ENCODE measurements at places on chromosomes 12 and 14. TPM values are rescaled to one million over a fixed set of nuclear protein-coding genes. Genes with fewer than 3 reads are reported as not detected.

PYGL gene
- 63.0 TPM for total RNA-seq

CDH24 gene
- 15.0 TPM for total RNA-seq

NOVA1 gene
- total RNA-seq, result 37.9 TPM

- no peak for DNase-seq
Measured at GRCh38 chr14:94638339-94638738, 26.1 kb downstream of the SERPINA3 start.

DNA sequence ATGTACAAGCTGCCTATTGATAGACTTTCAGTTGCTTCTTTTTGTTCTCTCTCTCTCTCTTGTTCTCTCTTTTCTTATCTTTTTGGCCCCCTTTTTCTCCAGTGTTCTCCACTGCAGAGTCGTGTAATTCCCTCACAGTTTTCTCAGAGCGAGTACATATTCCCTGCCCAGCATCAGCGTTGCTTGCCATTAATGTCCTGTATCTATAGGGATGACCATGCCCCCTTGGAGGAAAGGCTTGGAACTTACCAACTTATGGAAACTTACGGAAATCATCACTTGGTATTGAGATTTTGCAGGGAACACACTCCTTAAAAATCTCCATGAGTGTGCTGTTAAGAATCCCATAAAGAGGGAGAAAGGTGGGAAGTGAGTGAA, 14.3 kb upstream of the COL2A1 start:
- no peak for DNase-seq

- DNase-seq, result no peak
Measured at GRCh38 chr14:90850487-90850886, 34.3 kb upstream of the TTC7B start.

GRCh38 chr12:55718015-55718414, 2.2 kb downstream of the BLOC1S1 start:
- DNase-seq, result peak; percentile 77

DNA sequence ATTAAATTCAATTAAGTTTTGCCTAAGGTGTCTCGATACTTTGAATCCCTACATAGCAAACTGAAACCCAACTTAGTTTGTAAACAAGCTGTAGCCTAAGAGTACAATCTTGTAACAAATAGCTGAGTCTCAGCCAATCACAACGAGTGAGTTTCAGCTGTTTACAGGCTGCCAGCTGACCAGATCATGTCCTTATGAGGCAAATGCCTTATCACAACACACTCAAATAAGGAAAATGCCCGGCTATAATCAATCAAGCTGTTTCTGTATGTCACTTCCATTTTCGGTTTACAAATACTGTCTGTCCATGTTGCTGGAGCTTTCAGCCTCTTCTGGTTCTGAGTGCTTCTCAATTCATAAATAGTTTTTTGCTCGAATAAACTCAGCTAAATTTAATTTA, 943.8 kb downstream of the SLC16A7 start:
- DNase-seq, result no peak

- no peak for DNase-seq
Measured at GRCh38 chr12:94761559-94761958, 111.2 kb upstream of the TMCC3 start.

DNA sequence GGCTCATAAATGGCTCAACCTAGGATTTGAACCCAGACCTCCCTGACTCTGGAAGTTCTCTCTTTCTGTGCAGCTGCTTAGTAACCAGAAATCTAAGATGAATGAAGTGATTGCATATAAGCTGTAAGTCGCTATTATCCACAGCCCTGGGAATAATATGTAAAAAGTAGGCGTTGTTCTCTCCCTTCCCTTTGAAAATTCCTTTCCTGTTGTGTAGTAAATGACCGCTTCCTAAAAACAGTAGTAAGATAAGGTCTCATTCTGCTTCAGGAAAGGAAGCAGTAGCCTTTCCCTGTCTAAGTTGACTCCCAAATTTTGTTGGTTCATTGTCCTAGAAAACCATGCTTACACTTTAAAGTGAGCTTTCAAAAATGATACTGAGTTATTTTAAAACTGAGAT, 418.3 kb downstream of the EGLN3 start:
- DNase-seq, result no peak

- no peak for DNase-seq
Measured at GRCh38 chr14:25041484-25041883, 8.5 kb downstream of the STXBP6 start.

All from neural progenitor cell (in vitro differentiated cells).